Activated CD8-positive, alpha-beta memory T cell treated with anti-CD3 and anti-CD28 coated beads for 1 hour (primary cell): ENCODE measurements at places on chromosomes 5 and 9.
A peak's percentile ranks its signal among the peaks of the same experiment; 100 is the strongest.

DNA sequence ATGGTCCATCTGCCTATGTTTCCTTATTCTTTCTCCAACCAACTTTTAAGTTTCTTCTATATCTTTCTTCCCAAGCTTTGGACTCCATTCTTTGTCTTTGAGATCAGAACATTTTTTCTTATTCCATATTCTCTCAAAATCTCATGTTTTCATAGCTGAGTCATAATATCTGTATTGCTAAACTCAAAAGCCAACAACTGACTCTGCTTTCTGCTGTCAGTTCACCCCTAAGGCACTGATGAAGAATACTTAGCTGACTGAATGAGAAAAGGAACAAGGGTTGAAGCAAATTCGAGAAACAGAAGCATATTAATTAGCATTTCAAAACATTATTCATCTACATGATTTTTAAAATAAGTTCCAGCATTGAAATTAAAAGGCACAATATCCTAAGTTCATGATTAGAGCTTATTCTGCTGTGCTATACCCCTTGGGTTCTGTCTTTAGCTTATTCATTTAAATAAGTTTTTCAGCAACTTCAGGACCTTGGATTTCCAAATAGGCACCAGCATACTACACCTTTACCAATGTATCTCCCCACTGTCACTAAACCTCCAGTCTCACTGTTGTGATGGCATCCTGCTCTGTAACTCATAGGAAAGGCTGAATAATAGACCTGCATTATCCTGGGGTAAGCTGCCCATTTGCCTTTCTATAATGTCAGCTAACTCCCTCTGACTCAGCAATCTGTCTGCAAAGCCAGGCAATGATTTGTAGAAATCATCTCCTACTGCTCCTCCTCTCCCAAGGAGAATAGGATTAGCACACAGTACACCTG is 49.9 kb upstream of the C5orf46 start:
- no peak for DNase-seq

GRCh38 chr5:159763562-159763961 is 152.7 kb upstream of the ADRA1B start:
- no peak for DNase-seq

DNA sequence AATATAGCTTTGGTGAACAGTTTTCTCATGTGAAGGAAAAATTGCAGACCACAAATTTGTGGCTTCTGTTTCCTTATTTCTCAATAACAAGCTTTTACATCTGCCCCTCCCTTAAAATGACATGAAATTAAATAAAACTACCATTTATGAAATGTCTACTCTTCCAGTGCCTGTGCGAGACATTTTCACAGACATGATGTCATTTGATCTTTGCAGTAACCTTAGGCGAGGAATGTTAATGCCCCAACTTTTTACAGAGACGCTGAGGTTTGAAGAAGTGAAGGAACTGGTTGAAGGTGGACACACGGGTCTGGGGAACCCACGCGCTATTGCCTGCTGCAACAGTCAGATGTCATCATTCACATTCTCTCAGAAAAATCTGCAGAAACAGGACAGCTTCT is 61.5 kb downstream of the OSTF1 start:
- DNase-seq: no peak

DNA sequence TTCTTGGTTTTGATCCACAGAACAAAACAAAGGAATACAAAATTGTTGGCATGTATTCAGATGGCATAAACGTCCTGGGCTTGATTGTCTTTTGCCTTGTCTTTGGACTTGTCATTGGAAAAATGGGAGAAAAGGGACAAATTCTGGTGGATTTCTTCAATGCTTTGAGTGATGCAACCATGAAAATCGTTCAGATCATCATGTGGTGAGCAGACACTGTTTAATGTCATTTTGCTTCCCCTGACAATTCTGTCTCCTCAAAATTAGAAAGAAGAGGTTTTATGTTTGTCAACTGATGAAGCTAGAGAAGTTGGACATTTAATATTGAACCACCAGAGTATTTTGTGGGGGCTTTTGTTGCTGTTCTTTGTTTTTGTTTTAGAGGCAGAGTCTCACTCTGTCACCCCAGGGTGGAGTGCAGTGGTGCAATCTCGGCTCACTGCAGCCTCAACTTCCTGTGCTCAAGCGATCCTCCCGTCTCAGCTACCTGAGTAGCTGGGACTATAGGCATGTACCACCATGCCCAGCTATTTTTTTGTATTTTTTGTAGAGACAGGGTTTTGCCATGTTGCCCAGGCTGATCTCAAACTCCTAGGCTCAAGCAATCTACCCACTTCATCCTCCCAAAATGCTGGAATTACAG is 82.0 kb downstream of the SLC1A1 start:
- no peak for DNase-seq

DNA sequence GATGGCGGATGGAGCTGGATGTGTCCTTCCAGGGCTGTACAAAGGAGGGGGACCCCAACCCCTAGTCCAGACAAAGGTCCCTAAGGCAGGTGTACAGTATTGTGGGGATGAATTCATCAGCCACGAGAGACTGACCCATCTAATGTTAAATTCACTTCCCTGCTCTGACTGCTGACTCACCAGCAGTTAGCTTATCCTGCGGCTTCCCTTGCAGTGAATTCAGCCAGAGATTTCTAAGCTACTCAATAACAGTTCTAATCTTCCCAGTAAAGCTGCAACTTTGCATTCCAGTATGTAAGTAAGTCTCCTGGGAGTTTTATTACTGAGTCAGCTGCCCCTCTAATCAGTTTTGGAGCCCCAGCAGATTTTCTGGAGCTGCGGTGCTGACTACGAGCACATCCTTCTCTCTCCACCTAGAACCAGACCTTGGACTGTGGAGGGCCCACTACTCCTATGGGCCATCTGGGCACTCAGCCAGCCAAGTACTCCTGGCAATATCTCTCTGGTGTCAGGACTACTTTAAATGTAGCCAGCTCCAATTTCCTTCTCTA is 16.1 kb downstream of the B4GALT1 start:
- DNase-seq: no peak

DNA sequence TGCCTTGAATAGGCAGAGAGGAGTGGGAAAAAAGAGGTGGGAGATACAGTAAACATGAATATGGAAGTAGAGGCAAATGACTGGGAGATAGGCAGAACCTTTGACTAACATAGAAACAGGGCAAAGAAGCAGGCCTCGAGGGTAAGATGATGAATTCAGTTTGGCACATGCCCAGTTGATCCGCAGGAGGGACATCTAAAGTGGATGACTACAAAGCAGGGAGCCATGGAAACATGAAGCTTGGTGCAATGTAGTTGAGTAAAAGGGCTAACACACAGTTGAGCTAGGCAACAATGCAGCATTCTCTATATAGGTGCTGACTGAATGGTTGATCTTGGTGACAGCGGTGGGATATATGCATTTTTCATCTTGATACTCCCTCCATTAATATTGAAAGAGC is 253.8 kb downstream of the DMRT2 start:
- no peak for DNase-seq

- DNase-seq: no peak
These were observed 251.5 kb downstream of the FSTL4 start for GRCh38 chr5:133360693-133361472.

DNA sequence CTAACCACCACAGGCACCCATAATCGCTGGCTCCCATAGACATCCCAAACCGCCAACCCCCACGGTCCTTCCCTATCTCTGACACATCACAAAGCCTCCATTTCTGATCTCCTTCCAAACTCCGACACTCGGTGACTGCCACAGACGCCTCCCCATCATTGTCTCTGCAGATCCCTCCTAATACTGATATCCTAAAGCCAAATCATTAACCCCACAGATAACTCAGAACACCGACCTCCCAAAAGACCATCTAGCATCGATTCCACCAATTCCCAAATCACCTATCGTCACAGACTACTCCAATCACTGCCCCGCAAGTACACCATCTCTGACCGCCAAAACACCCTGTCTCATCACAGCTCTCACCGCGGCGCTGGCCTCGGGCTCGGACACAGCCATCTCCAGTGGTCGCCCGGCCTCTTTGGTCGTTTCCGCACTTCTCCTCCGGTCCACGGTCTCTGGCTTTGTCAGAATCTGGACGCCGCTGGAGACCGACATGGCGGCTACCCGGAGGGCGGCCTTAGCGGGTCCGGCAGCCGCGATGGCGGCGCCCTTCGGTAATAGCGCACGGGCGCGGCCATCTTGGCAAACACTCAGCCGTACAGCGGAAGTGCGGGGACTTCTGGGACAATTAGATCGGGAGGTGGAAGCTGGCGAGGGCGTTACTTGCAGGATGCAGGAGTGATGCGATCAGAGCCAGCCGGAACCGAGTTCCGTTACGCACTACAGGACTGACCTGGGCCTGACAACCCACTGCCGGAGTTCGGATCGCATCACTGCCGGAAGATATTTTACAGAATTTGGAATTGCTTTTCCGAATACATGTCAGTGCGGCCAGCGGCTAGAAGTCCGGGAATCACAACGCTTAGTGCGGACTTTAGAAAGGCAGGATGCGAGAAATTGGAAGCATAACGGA is at the start of gene ZFP37:
Gene ZFP37 (minus strand): TSS at position 534 of the 916 bp plus-strand sequence. CDS start 36 bp downstream, at position 498.
- DNase-seq: peak; percentile 44

- no peak for DNase-seq
These were observed 87.7 kb downstream of the NSUN2 start for GRCh38 chr5:6545036-6545693.

- no peak for DNase-seq
These were observed 86.0 kb downstream of the NREP start for GRCh38 chr5:111670826-111671492.

DNA sequence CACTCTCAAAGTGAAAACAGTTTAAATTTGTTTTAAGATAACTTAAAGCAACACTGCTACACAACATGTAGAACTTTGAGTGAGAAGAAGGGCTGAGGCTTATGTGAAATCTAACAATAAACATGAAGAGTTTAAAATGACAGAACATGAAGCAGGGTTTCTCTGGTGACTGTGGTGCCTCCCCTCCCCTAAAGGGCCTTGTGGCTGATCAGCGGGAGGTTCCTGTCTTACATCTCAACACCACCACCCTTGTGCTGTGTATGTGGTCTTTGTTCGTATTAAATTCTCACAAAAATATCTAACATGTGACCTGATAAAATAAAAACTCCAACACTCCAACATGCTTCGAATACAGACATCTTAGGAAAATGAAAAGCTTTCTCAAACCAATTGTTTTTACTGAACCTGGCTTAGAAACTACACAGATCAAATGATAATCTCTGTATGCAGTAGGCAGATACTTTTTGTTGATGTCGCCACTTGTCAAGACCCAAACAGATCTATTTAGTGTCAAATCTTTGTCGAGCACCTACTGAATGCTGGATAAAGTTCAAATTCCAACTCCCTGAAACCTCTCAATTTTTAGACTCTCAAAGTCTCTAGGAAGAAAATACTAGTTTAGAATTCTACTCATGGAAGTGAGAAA is 9.9 kb upstream of the IQGAP2 start:
- DNase-seq: no peak

GRCh38 chr5:54093861-54094260 is 216.5 kb downstream of the ARL15 start:
- no peak for DNase-seq

GRCh38 chr5:176365351-176366231 is at the start of gene ARL10:
ARL10 (plus strand) TSS chr5:176365487; CDS start chr5:176365564, 77 bp downstream.
- peak; percentile 27 for DNase-seq

DNA sequence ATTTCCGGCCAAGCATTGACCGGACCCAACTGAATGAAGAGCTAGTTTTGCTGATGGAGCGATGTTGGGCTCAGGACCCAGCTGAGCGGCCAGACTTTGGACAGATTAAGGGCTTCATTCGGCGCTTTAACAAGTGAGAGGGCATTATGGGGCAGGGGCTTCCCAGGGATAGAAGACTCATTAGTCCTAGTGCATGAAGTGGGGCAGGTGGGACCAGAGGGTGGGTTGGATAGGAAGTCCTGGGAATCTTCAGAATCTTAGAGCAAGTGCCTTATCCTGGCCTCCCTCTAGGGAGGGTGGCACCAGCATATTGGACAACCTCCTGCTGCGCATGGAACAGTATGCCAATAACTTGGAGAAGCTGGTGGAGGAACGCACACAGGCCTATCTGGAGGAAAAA is 6.0 kb downstream of the SPAG8 start:
- DNase-seq: no peak

DNA sequence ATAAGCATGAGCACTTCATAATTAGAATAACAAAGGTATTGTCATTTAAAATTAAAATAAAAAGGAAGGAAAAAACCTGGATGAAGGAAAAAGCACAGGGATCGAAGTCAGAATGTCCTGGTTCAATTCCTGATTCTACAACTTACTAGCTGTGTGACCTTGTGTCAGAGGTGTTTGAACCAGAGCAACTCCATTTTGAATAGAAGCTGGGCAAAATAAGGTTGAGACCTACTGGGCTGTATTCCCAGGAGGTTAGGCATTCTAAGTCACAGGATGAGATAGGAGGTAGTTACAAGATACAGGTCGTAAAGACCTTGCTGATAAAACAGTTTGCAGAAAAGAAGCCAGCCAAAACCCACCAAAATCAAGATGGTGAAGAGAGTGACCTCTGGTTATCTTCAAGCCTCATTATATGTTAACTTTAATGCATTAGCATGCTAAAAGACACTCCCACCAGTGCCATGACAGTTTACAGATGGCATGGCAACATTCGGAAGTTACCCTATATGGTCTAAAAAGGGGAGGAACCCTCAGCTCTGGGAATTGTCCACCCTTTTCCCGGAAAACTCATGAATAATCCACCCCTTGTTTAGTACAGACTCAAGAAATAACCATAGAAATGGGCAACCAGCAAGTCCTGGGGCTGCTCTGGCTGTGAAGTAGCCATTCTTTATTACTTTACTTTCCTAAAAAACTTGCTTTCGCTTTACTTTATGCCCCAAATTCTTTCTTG is 412.7 kb downstream of the PIK3R1 start:
- DNase-seq: no peak

- DNase-seq: no peak
These were observed 451.7 kb downstream of the AGTPBP1 start for GRCh38 chr9:85290019-85290418.

GRCh38 chr5:6525910-6526309 is 77.3 kb downstream of the UBE2QL1 start:
- DNase-seq: no peak

GRCh38 chr5:1532384-1532783 is 8.6 kb upstream of the LPCAT1 start:
- no peak for DNase-seq

GRCh38 chr5:515273-515836 is 8.9 kb downstream of the SLC9A3 start:
- DNase-seq: no peak

DNA sequence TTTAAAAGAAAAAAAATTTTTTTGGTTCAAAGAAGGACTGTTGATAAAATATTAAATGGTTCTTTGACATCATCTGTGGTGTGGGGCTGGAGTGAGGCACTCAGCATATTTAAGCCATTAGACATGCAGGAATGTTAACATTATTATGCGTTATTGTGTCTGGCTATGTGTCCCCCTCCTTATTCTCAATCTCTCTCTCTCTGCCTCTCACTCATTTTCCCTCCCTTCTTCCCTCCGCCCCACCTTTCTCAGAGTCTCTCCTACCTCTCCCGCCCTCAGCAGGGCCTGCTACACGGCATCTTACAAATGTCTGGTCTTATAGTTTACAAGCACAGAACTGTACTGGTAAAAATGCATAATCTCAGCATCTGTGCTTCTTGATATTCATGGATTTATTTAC is 287.8 kb upstream of the TMEM161B start:
- no peak for DNase-seq

- DNase-seq: no peak
These were observed 1.5 kb upstream of the TEX10 start for GRCh38 chr9:100354121-100354800.

GRCh38 chr5:131756942-131757341 is 39.9 kb downstream of the FNIP1 start:
- no peak for DNase-seq

- no peak for DNase-seq
These were observed 240.5 kb upstream of the DAB2 start for GRCh38 chr5:39665328-39665727.

- DNase-seq: no peak
These were observed 367.5 kb upstream of the ACTBL2 start for GRCh38 chr5:57850109-57850508.

- no peak for DNase-seq
These were observed at the start of gene WNT8A for GRCh38 chr5:138083702-138084101. WNT8A (plus strand) TSS chr5:138084033; CDS start chr5:138084128, 95 bp downstream.
